ENCODE measurements at places on chromosomes 13 and 19.
A peak's percentile ranks its signal among the peaks of the same experiment; 100 is the strongest.

- DNase-seq: no peak
Observed at GRCh38 chr19:47239610-47240296, 8.8 kb upstream of the BBC3 start.

GRCh38 chr19:42078058-42078457 lies 2.1 kb downstream of the ZNF574 start:
- no peak for DNase-seq

- no peak for DNase-seq
Observed at GRCh38 chr19:58549664-58550361, 5.1 kb downstream of the CHMP2A start.

- no peak for DNase-seq
Observed at GRCh38 chr13:107964395-107964794, 250.9 kb downstream of the LIG4 start.

- no peak for DNase-seq
Observed at GRCh38 chr19:50925734-50926133, 14.5 kb upstream of the KLK4 start.

- DNase-seq: no peak
Observed at GRCh38 chr19:51607077-51607476, 23.1 kb downstream of the SIGLEC5 start.

DNA sequence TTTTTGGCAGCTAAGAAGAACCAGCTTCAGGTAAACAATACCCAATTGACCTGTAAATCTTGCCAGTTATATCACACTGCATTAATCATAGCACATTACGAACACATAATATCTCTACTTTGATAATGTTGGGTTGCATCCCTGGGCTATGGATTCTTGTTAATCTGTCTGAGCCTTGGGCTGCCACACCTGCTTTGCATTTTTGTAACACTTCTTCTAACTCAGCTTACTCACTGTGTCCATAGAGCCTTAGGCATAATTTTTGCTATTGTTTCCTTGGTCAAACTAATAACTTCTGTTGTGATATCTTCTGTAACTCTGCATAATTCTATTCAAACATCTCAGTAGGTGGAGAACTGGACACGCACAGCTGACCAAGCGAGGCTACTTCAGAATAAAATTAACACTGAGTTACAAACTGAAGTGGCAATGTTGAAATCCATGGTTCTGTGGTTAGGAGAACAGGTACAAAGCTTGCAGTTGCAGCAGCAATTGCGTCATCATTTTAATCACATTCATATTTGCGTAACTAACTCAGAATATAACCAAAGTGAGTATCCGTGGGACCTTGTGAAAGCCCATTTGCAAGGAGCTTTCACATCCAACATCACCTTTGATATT lies 6.4 kb downstream of the ZNF350 start:
- no peak for DNase-seq

- DNase-seq: no peak
Observed at GRCh38 chr13:82934000-82934399, 948.3 kb downstream of the SLITRK1 start.

DNA sequence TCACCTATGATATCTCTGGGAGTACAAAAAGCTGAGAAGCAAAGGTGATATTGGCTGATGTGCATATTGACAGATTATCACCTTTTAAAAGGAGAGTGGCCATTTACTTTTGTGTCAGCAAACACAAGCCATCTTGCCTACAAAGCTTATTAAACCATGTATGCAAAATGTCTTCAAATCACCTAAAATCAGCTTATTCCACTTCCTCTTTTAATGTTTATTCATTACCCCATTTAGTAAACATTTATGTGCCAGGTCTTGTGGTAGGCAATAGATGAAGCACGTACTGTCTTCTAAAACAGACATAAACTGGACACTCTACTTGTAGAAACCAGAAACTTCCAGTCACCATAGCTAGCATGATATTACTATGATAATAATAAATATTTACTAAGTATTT lies 354.6 kb downstream of the RBM26 start:
- DNase-seq: no peak

DNA sequence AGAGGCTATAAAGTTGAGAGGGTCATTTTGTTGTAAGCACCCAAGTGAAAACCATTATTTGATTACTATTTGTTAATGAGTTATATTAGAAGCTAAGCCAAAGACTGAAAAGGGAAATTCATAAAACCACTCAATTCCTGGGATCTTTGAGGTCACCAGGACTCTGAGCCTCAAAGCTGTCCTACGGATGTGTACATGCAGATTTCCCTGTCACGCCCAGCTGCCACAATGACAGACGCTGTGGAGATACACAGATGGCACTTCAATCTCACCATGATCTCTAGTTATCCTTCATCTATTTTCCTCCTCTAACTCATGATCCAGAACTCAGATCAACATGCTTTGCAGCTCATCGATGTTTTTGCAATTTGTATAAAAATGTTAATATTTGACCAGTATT lies 403.5 kb upstream of the MIR17HG start:
- DNase-seq: no peak

- DNase-seq: no peak
Observed at GRCh38 chr13:60201286-60201685, 37.6 kb upstream of the DIAPH3 start.

DNA sequence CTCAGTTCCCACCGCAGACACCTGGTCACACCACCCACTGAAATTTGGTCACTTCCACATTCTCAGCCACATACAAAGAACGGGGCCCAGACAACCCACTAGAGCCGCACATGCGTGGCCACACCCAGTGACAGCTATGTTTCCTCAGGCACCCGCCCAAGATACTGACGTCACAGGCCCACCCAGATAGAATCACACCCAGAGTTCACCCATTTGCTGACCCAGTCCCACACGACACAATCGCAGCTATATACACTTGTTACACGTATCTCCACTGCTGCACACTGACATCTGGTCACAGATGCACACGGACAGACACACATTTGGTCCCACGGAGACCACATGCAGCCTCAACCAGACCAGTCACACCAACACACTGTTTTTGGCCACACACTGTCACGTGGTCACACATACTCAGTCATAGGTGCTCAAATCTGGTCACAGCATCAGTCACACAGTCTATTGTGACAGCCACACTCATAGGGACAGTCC lies 2.9 kb downstream of the NUMBL start:
- peak; percentile 94 for DNase-seq

DNA sequence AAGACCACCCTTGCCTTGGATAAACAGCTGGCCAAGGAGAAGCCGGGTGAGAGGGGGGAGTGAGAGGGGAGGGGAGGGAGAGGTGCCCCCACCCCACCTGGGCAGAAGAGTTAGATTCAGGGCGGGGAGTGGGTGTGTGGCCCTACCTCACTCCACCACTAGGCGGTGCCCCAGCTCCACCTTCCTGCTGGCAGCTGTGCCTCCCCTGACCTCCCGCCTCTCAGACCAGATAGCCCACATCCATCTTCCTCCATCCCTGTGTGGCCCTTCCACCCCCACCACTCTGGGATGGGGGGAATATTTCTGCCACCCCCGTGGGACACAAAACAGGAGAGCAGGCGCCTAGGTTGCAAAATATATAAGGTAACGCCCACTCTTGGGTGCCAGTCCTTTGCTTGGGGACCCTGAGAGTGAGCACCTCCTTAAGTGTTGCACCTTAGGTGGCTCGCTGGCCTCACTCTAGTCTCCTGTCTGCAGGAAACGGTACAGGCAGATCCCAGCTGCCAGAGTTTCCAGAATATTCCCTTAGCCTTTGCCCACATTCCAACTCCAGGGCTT lies 13.8 kb upstream of the EHD2 start:
- DNase-seq: no peak

- no peak for DNase-seq
Observed at GRCh38 chr13:95217920-95218830, 83.1 kb downstream of the ABCC4 start.

- no peak for DNase-seq
Observed at GRCh38 chr13:39159393-39159792, 121.1 kb downstream of the NHLRC3 start.

DNA sequence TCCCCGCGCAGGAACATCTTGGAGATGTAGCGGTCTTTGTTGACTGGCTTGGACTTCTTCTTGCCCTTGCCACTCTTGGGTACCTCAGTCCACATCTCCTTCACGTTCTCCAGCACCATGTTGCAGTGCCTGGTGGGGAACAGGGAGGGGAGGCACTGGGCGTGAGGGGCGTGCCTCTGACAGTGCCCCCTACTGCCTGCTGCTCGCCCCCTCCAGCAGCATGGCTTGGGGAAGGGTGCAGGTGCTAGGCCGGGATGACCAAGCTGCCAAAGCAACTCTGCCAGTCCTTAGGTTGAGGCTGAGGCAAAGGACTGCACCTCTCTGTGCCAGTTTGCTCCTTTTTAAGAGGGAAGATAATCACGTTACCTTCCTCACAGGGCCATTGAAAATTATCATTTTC lies 4.2 kb downstream of the SNRPD2 start:
- no peak for DNase-seq

DNA sequence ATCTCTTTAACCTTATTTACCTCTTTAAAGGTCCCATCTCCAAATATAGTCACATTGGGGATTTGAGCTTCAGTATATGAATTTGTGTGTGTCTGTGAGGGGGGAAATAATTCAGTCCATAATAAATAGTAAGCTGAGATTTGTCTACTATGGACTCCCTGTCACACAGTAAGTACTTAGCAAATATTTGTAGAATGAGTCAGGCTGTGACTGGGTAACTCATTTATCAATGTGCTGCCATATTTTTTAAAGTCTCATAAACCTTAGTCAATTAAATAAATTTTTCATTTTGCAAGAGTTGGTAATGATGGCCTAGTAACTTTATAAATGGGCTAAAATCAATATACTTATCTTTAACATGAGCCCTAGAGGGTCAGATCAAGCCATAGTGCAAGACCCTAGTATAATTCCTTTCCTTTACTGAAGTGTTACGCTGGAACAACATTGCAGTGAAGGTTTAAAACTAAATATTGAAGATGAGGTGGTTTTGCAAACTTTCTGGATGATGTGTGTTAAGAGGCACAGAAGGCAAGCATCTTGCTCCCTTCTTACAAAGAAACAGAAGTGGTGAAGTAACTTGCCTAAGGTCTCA lies 305.1 kb downstream of the KCNRG start:
- no peak for DNase-seq

- DNase-seq: no peak
Observed at GRCh38 chr13:108609353-108609752, 20.1 kb upstream of the MYO16 start.

- DNase-seq: no peak
Observed at GRCh38 chr13:72145383-72145782, 278.4 kb upstream of the DACH1 start.

GRCh38 chr13:23789576-23790346 lies 99.4 kb downstream of the MIPEP start:
- DNase-seq: no peak

- no peak for DNase-seq
Observed at GRCh38 chr19:11692127-11692790, 46.5 kb downstream of the ZNF823 start.

DNA sequence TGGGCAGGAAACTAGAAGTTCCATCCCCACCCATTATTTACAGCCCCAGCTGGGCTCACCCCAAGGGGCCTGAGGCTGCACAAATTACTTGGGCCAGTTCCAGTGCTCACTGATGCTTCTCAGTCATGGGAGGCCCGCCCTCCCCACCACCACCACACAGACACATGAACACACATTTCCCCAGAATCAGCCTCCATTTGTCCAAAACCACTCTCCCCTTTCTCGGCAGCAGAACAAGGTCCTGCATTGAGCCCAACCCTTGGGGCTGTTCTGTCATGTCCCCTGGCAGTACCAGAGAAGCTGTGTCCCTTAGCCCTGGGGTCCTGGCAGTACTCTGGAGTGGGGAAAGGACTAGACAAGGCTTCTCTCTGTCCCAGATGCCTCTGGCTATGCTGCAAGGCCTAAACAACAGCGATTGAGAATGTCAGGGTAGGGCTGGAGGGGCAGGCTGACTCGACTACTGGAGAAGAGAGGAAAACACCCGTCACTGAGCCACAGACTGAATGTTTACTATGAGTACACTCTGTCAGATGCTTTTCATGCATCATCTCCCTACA lies 21.8 kb downstream of the SAMD4B start:
- DNase-seq: peak; percentile 80

DNA sequence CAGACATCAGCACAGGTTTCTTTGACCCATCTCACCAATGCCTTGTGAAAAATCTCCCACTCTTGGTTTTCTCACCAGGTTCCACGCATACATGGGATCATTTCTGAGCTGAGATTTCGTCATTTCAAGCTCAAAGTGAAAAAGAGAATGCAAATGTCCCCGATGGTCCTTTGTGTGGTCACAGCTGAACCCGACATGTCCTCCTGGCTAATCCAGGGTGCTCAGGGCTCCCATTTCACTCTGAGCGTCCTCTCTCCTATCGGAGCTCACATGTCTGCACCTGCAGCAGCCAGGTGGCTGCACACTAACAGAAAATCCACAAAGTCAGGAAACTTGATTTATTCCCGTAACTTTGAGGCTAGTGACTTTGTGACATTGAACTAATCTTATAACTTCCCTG lies 9.3 kb upstream of the CEACAM3 start:
- no peak for DNase-seq

DNA sequence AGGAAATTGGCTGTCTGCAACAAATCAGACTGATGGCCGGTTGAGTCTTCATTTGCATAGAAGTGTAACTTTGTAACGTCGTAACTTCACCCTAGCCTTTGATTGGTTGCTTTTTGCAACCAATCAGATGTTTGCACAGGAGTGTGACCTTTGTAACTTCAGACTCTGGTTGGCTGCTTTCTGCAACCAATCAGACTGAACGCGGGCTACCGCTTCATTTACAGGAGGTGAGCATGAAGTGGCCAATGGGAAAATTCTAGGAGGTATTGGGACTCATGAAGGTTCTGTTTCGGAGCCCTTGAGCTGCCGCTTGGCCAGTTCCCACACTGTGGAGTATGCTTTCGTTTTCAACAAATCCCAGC lies 441 bp upstream of the ZNF559 start:
- peak; percentile 73 for DNase-seq

DNA sequence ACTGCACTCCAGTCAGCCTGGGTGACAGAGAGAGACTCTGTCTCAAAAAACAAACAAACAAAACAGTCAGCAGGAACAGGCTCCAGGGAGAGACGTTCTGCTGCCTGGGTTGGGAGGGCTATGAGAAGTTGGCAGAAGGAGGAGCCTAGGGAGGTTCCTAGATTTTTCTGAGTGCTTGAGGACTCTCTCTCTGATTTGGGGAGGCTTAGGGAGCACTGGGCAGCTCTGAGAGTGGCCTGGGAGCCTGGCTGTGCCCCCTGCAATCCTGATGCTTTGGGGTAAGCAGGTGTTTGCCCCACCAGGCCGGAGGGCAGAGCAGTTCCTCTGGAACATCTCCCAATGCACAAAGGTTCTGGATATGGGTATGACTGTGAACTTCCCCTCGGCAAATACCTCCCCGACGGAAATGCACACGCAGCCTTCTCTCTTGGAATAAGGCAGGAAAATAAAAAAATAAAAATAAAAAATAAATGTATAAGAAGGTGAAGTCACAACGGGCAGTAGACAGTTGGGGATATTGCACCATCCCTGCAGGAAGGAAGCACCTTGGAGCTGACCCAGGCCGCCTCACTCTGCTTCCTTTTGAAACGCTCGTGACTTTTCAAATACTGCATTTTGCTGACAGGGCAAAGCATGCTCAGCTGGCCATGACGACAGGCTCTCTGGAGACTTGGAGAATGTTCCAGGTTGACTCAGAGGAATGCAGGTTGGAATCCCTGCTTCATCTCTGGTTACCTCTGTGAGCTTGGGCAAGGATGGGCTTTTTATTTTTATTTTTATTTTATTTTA lies 26.5 kb upstream of the HOMER3 start:
- DNase-seq: peak; percentile 74

Measured in sciatic nerve (tissue), 2 donors.